ENCODE measurements at places on chromosomes 3 and 15.

DNA sequence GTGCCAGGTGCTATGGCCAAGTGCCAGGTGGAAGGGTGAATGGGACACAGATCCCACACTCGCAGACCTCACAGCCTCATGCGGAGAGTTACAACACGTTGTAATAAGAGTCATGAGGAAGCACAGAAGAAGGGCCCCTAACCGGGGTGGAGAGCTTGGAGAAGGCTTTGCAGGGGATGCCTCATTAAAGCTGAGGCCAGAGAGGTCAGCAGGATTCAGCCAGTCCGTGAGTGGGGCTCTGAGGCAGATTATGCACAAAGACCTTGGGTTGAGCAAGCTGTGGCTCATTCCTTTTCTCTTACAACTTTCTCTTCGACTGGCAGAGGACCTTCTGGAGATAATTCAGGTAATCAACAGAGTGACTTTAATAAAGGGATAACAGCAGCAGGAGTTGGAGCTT, 65.3 kb upstream of the SNRK start:
- DNase-seq, result no peak

- DNase-seq, result no peak
Measured at GRCh38 chr3:13865581-13865980, 14.3 kb downstream of the WNT7A start.

DNA sequence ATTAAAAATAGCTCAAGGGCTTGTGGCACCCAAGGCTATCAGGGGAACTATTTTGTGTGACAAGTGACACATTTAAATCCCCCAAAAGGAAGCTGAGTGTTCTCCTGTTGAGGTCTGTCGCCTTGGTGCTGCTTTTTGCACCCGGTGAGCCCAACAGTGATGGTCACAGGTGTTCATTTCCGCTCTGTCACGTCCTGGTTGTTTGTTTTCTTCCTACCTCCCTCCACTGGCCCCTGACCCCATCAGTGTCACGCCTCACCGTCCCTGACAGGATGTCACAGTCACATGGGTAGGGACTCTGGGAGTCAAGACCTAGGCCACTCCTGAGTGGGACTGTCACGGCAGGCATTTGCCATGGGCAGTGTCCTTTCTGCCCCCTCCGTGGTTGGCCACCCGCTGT, 11.2 kb downstream of the SLCO3A1 start:
- DNase-seq, result no peak

DNA sequence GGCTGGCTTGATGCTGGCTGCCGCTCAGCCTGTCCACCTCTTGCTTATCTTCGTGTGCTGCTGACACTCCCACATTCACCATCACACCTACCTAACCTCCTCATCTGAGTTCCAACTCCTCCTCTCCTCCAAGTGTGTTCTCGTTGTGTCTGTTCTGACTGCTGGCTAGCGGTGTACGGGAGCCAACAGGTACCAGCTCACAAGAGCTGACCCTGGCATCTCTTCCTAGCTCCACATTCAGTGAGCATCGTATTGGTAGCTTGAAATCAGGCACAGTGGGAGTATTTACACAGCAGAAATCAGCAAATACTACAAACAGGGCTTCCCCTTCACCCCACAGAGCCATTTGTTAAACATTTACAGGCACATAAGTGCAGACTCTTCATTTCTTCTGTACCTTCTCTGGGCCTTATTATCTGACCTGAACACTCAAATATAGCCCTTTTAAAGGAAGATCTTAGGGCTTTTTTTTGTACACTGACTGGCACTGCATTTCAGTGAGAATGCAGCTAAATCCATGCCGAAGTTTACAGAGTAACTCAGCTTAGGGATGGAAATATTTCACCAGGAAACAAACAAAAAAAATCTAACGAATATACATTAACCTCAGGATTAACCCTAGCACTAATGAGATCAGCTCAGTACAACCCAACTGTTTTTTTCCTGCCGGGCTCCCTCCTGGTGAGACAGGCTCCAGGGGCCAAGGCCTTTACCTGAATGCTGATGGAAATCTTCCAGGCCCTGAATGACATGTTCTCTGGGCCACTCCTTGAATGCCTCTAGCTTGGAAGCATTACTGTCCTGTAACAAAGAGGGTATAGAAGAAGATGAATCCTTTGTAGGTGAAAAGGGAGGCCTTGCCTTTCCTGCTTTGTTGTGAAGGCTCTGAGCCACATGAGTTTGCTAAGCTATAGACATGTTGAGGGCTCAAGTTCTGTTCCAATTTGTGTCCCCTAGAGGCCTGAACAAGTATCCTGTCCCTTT, 150.5 kb upstream of the LPP start:
- no peak for DNase-seq

GRCh38 chr3:38028621-38029361, 651 bp downstream of the PLCD1 start:
- DNase-seq, result no peak

GRCh38 chr3:27022096-27022761, 347.0 kb downstream of the NEK10 start:
- no peak for DNase-seq

GRCh38 chr3:118369892-118370491, 664.7 kb downstream of the IGSF11 start:
- no peak for DNase-seq

DNA sequence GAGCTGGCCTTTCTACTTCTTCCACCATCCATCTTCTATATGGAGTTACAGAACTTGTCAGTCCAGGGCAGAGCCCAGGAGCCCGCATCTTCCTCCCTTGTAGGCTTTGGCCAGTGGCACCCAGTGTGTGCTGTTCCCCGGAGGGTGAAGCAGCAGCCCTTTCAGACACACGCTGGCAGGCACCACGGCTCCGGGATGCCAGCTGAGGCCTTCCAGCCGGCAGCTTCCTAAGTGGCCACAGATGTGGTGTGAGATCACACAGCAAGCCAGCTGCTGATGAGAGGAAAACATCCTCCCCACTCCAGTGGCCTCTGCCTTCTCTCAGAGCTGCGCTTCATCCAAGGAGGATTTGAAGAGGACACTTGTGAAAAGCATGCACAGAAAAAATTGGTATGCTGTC, 24.1 kb downstream of the CRABP1 start:
- no peak for DNase-seq

DNA sequence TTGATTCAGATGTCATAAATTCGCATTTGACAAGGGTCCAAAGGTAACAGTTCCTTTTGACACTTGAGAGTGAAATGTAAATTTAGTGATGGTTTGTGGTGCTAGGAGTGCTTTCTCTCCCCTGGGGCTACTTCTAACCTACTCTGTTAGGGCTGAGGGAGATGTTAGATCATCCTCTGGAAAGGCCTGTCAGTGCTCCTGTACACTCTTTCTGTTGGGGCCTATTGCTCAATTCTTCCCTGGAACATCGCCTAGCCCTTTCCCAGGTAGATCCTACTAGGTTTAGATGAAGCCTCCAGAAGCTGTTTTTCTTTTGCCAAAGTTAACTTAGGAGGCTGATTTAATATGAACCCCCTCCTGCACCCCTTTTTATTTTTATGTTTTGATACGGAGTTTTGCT, 1.4 kb downstream of the PCCB start:
- no peak for DNase-seq

DNA sequence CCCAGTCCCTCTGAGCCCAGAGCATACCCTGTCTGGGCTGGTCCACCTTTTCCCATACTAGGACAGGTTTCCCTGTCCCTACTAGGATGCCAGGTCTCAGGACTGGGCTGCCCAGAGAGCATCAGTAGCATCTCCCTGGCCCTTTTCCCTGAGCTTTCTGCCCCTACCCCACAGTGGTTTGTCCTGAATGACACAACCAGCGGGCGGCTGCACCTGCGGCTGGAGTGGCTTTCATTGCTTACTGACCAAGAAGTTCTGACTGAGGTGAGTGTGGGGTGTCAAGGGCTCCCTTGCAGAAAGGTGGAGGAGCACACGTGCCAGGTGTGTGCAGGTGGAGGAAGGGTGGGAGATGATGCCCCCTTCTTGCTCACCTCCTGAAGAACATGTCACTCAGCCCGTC, 33.5 kb downstream of the ESYT3 start:
- no peak for DNase-seq

- no peak for DNase-seq
Measured at GRCh38 chr3:185207931-185208746, 45.7 kb downstream of the EHHADH start.

Measured in activated CD4-positive, alpha-beta T cell treated with anti-CD3 and anti-CD28 coated beads, Interleukin-2, amount 50 U/mL, for 24 hours (primary cell).